SW 1271 (cell line): ENCODE measurements at places on chromosomes 4 and X.

DNA sequence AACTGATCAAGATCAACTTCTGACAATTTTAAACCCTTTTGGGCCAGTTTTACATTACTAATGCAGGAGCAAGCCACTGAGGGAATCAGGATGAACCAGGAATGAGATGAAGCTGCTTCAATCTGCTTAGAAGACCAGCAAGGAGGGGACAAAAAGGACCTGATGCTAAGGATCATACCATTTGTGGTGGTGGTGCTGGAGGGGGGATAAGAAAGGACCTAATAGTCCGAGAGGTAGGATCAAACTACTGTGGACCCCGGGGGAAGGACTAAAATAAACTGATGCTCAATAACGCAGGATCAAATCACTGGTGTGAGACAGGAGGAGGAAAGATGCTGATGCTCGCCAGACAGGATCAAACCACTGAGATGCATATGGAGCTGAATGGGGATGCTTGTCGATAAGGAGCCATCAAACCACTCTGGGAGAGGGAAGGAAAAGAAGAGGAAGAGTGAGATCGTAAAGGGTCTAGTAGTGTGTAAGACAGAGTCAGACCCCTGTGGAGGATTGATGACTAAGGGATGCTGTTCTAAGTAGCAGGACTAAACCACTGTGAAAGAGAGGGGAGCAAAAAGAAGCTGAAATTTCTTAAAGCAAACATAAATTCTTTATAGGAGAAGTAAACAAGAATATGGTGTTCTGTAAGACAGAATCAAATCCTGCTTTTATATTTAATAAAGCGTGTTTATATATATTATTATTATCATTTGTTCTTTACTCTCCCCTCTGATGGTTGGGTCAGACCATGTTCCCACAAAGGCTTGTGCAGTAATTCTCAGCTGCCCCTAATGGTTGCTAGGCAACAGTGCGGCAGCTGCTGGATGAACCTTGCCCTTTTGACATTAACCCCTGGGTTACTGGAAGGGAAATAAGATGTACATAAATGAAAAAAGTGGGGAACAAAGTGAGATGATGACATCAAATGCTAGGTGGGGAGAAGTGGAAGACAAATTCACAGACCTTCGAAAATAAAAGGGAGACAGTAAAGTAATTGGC, 432.5 kb upstream of the FGF16 start:
- DNase-seq: no peak

DNA sequence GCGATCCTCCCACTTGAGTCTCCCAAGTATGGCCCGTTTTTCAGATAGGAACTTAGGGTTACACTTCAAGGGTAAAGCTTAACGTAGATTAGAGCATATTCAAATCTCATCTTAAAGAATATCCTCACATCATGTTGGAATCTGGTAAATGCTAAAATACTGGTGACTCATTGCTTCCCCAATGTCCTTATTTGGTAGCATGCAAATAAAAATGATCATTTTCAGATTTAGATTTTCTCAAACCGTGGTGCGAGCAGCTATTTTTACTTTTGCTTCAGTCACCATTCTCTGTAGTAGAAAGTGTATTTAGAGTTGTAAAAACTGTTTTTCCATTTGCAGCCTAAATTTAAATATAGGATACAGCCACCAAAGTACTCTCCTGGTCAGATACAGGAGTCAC, 101.5 kb upstream of the MAML3 start:
- DNase-seq: no peak

DNA sequence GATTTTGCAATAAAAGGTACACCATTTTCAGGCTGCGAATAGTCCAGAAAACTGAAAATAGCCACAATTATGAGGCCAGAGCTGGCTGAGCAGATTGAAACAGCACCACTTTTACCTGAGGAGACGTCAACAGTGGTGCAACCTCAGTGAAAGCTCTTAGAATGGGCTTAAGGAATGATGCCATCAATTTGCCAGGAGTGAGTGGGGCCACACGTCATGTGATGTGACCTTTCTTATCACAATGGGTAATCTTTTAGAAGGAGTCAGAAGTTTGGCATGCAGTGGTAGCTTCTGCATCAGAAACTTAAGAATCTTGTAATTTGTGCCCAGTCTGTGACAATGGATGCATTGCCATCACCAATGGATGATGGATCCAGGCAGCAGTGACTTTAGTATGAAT, 27.6 kb downstream of the ZNF81 start:
- DNase-seq: no peak

GRCh38 chr4:23717528-23718248, 172.2 kb downstream of the PPARGC1A start:
- DNase-seq: no peak

DNA sequence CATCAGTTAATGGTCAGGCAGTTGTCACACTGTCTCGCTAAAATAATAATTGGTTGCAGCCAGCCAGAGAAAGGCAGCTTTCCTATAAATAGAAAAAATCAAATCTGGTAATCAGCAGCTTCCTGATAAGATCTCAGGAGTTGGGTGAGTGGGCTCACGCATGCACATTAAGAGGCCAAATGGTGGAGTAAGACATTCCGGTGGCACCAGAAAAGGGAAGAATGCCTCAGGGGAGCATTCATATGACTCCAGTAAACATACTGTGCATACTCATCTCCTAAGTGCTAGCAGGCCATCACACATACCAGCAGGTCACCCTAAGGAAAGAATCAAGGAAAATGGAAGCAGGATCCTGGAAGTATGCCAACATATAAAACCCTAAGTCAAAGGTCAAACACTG, 40.1 kb downstream of the UGT2B15 start:
- no peak for DNase-seq

GRCh38 chr4:93480452-93480851, 348.1 kb upstream of the ATOH1 start:
- no peak for DNase-seq

DNA sequence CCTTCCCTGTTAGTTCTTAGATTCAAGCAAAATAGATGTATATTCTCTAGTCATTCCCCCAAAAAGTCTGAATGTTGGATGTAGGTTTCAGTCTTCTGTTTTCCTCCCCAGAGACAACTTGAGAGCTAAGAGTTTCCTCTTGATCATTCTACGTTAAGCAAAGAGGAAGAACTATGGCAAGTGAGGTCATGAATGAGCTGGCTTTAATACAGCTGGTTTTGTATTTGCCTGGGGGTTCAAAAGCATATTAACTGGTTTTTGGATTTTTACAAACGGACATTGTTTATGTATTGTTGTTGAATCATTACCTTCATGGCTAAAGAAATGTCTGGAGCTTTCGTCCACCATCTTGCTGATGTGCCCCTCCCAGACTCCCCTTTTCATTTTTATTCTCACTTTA, 916.7 kb upstream of the POU3F4 start:
- DNase-seq: no peak

DNA sequence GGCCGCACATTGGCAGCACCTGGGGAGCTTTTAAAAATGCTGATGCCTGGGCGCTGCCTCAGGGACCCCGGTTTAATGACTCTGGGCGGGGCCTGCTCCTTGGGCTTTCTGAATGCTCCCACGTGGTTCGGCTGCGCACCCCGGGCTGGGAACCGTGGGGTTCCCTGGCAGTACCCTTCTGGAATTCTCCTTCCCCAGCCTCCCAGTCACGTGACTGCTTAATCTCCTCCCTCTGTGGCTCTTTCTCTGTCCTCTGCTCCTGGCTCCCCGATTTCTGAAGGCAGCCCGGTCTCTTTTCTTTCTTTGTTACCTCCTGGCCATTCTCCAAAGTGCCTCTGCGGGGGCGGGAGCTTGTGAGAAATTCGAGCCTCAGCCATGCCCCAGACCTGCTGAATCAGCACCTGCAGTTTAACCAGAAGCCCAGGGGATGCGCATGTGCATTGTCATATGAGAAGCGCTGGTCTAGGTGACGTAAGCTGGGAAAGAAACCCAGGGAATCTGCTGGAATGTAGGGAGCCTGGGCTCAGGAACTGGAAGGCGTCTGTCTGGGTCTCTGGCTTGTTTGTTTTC, 16.6 kb downstream of the CLCN4 start:
- DNase-seq: no peak

DNA sequence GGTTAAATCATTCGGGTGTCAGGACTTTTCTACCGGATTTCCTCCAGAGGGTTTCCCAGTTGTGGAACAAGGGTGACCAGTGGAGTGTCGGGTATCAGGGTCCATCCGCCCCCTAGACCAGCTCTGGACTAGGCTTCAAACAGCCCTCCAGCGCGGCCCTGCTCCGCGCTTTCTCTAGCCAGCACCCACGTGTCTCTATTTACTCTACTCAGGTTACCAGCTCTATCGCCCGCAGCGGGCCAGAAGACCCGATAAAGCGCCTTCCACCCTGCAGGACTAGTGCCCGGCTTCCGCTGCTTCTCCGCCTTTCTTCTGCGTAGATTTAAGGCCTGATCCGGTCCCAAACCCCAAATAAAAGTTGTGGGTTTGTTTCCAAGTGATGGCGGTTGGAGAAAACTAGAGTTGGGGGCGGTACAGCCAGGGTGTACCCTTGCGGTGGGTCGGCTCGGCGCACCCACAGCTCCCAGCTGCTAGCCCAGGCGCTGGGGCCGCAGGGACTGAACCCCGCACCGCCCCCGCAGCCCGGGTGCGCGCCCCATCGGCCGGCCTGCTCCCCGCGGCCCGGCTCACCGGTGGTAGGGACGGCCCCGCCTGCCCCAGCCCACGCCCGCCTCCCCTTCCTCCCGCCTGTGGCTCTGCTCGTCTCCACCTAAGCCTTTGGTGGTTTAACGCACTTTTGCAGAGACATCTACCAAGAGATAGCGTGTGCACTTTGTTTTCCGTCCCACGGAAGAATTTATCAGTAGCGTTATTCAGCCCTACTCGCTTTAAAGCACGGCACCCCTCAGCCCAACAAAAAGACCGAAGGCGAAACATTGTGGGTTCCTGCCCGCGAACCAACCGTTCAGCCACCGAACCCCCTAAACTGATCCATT, 2.1 kb downstream of the LEF1 start:
- no peak for DNase-seq
